ENCODE measurements at places on chromosomes 7 and 10.

DNA sequence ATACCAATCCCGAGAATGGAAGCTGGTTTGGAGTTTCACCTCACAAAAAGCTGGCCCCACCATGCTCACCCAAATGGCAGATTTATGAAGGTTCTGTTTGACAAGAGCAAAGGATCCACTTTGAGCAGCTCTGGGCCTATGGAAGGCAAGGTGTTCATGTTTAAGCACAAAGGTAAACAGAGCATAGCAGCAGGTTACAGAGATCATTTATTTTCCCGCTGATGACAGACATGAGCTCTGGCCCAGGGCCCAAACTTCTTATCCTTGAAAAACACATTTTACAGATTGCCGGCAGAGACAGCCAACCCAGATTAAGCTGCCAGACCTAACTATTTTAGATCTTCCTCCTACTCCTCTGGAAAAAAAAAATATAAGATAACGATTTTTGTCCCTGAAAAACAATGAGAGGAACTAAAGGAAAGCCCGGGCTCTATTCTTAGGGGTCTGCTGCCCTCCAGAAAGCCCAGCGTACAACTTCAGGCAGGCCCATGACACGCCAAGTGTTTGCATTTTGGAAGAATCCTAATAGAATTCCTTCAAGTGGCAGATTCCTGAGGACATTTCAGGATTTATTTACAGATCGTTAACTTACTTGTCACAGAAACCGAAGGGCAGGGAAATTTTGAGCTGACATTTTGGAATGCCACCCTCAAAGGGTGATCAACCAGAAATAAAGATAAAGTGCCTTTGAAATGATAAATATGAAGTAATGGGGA, 40.0 kb downstream of the SYPL1 start:
- DNase-seq: no peak

- DNase-seq: peak; percentile 17
These were observed 168.4 kb upstream of the IMMP2L start for GRCh38 chr7:111730476-111731300.

DNA sequence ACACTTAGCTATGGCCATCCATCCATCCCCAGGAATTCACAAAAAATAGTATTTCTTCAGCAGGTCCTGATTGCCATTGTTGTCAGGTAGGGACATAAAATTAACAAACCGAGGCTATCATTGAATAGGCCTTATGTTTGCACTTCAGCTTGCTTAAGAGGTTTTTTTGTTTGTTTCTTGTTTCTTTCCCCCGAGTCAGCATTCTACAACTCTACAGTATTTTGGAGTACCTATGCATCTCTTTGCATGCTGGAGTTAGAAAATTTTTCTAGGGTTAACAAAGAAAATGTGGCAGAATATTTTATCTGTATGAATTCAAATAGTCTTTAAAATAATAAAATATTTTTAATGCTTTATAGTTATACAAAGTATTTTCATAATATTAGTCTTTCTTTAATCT, 26.3 kb downstream of the CHRM2 start:
- no peak for DNase-seq

- DNase-seq: no peak
These were observed 252.7 kb downstream of the SKIDA1 start for GRCh38 chr10:21272643-21273399.

GRCh38 chr10:74882427-74882826, 56.0 kb downstream of the KAT6B start:
- DNase-seq: no peak

GRCh38 chr7:19530261-19530660, 178.6 kb downstream of the POLR1F start:
- no peak for DNase-seq

DNA sequence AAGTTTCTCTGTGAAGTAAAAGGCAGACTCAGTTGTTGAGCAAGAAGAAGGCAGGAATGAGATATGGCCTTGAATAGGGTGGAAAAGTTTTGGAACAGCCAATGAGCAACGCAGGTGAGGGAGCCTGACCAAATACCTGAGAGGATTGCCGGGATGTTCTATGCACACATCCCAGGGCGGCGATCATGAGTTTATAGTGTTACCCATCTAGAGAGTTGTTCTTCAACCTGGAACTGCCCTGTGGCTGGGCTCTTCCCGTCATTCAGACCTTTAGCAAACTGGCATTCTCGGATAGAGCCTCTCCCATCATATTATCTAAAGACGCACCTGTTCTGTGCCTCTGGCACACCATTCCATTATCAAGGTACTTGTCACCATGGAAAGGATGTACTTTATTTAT, 103.0 kb upstream of the KIF5B start:
- no peak for DNase-seq

GRCh38 chr7:155816192-155816508, 3.9 kb upstream of the SHH start:
- no peak for DNase-seq

DNA sequence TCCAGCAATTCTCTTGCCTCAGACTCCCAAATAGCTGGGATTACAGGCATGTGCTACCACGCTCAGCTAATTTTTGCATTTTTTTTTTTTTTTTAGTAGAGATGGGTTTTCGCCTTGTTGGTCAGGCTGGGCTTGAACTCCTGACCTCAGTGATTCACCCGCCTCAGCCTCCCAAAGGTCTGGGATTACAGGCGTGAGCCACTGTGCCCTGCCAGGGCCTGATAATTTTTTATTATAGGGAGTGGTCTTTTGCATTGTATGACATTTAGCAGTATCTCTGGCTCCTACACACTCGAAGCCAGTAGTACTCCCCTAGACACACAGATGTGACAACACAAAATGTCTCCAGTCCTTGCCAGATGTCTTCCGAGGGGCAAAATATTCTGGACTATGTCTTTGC, 124.0 kb downstream of the DKK1 start:
- DNase-seq: no peak

DNA sequence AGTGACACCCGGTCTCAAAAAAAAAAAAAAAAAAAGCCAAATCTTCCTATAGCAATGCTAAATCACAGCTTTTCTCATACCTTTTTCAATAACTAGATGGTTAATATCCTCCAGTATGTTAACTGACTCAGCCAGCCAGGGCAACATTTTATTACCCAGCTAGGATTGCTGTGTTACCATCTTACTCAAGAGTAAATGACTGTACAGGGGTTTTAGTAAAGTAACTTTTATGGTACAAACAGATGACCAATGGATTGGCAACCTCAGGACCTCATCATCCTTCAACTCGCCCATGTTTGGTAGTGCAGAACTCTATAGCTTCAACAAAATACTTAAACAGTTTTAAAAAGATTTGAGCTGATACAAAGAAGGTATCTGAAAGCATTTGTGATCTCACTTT, 59.5 kb downstream of the HBP1 start:
- DNase-seq: no peak

GRCh38 chr7:96649981-96650380, 59.7 kb downstream of the SEM1 start:
- DNase-seq: no peak

- DNase-seq: no peak
These were observed 152.6 kb downstream of the BMPER start for GRCh38 chr7:34057956-34058355.

- DNase-seq: peak; percentile 57
These were observed 558 bp downstream of the VOPP1 start for GRCh38 chr7:55571511-55572377.

DNA sequence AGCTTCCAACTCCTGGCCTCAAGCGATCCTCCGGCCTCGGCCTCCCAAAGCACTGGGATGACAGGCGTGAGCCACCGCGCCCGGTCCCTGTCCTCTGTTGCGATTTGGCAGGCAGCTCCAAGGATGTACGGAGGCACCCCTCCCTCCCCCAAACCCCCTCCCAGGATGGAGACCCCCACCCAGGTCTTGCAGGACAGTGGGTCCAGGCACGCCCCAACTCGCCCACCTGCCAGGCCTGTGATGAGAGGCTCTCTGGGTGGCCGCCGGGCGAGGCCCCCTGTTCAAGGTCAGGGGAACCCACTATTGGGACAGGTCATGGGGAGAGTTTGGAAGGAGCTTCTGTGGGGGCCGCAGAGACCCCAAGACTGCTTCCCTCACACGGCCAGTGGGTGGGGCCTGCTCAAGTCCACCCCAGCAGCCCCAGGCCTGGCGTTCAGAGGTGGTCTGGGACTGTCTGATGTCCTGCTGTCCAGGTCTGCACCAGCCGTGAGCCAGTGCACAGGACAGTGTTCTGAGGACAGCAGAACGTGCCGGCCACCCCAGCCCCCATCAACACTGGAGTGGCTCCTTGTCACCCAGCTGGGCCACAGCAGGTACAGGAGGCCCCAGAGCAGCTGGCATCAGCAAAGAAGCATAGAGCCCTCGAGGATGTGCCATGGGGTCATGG, 2.5 kb downstream of the ADAP1 start:
- no peak for DNase-seq

GRCh38 chr7:97015279-97015678, 9.4 kb downstream of the DLX5 start:
- DNase-seq: no peak

- DNase-seq: no peak
These were observed 150.9 kb upstream of the KLF6 start for GRCh38 chr10:3935933-3936359.

GRCh38 chr10:90149563-90149962, 448.2 kb downstream of the KIF20B start:
- DNase-seq: no peak

- no peak for DNase-seq
These were observed 3.1 kb downstream of the PWWP2B start for GRCh38 chr10:132400041-132400546.

DNA sequence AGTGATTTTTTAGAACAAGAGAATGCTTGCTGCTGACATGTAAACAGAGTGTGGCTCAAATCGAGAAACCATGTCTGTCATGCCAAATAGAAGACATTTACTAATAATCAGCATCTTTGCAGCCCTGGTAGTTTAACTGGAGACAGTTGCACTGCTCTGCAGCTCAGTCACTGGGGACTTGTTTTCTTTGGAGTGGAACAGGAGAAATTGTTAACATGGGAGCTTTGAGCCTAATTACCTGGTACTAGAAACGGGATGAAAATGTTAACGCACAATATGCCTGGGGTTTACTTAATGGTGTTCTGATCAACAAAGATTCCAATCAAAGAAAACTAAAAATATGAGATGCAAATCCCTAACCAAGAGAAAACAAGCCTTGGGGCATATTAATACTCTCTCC, 153.5 kb downstream of the NRP1 start:
- DNase-seq: no peak

DNA sequence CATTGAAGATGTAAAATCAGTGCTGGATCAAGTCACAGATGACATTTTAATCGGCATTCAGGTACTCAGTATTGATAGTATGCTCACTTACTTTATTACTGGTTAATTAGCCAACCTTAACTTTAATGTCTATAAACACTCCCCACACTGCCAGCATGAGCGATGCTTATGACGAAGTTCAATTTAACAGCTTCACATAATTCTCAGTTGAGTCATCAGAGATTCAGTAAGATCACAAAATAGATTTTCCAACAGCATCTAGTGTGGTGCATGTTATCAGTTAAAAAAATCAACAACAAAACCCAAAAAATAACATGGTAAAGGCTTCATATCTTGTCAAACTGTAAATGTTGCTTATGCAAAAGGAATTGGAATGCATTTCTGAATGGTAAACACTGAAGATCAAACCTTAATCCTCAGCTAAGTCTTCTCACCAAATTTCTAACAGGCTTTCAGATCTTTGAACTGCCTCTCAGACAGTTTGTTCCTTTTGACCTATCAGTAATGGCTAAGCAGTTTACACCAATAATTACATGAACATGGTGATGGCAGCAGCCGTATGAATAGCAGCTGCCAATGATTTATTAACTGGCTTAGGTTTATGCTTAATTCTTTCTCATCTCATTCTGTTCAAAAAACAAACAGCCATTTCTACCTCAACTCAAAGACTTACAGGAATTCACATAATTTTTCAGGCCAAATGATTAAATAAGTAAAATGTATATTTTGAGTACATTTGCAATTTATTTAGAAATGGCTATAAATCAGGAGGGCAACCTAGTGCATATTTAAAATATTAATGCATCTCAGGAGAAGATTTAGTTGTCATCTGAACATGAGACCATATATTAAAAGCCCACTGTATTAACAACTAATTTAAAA, 98.5 kb downstream of the CABCOCO1 start:
- DNase-seq: no peak

GRCh38 chr10:34031400-34031799, 696.9 kb upstream of the NRP1 start:
- no peak for DNase-seq

GRCh38 chr10:121426307-121426706, 171.9 kb downstream of the FGFR2 start:
- peak; percentile 6 for DNase-seq

DNA sequence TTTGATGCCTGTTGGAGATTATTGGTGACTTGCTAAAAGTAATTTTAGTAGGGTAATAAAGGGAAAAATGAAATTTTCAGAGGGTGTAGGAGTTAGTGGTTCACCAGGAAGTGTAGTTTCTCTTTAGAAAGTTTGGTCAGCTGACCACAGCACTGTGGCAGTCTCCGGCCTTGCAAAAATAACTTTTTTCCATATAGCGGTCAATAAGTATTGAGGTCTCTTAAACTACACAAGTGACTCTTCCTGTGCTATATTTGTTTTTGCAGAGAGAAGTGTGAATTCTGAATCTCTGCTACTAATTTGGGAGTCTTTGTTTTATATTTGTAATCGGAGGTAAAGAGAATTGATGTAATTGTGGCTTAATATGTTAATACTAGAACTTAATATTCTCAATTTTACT, 24.3 kb downstream of the PTPN12 start:
- DNase-seq: no peak

DNA sequence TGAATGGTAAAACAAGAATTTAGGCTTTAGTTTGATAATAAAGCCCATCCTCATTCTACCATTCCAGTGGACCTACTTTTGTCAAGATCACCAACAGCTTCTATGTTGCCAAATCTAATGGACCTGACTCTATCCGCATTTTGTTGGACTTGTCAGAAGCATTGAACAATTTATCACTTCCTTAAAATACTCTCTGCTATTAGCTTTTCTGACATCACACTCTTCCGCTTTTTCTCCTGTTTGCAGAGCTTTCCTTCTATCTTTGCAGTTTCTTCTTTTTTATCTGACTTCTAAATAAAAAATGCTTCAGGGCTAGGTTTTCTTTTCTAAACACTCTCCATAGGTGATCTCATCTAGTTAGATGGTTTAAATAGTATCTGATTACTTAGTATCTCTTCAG, 42.7 kb upstream of the SMIM30 start:
- no peak for DNase-seq

GRCh38 chr7:49174396-49174795, 250.0 kb downstream of the CDC14C start:
- DNase-seq: no peak

DNA sequence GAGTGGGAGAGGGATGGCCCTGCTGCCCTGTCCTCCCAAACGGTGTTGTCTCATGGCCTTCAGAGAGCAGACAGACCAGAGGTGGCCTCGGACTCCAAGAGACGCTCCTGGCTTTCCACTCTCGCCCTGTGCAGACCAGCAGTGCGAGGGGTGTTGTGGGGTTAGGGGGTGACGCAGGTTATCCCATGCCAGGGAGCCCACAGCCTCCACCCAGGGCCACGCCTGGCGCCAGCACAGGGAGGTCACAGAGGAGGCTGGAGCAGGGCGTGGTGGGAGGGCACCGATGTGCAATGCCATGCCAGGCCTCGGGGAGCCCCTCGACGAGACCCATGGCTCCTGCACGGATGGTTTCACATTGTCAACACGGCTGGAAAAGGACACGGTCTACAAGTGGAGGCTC, 52.1 kb downstream of the INPP5A start:
- no peak for DNase-seq

- no peak for DNase-seq
These were observed 1219.4 kb downstream of the TYW1 start for GRCh38 chr7:68216051-68216450.

- no peak for DNase-seq
These were observed 38.0 kb upstream of the RTKN2 start for GRCh38 chr10:62306663-62307062.

All from activated CD4-positive, alpha-beta T cell treated with anti-CD3 and anti-CD28 coated beads, Interleukin-2, amount 50 U/mL, for 16 hours (primary cell).